Naive thymus-derived CD4-positive, alpha-beta T cell (primary cell): ENCODE measurements at places on chromosomes 12 and 14. TPM values are rescaled to one million over a fixed set of nuclear protein-coding genes. Genes with fewer than 3 reads are reported as not detected.

GRCh38 chr12:116538076-116538591 is 21.0 kb upstream of the MAP1LC3B2 start:
- no peak for DNase-seq

- DNase-seq: no peak
Observed at GRCh38 chr14:68660495-68660894, 132.4 kb downstream of the ZFP36L1 start.

- DNase-seq: no peak
Observed at GRCh38 chr12:124536641-124537040, 30.8 kb downstream of the NCOR2 start.

DNA sequence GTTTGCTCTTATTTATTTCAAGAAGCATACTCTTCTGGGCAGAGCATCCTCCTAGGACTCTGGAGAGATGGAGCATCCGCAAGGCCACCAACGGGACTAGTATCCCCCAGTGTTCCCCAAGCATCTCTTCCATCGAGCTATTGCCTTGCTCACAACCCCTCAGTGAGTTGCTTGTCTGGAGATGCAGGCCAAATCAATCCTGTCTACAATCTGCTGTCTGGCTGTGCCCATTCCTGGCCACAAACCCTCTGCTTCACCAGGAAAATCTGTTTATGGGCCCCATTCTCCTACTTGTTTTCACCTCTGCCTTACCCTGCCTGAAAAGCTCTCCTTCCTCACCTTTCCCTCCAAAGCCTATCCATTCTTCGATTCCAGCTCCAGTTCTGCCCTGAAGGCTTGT is 219.2 kb downstream of the CACNA1C start:
- DNase-seq: no peak

DNA sequence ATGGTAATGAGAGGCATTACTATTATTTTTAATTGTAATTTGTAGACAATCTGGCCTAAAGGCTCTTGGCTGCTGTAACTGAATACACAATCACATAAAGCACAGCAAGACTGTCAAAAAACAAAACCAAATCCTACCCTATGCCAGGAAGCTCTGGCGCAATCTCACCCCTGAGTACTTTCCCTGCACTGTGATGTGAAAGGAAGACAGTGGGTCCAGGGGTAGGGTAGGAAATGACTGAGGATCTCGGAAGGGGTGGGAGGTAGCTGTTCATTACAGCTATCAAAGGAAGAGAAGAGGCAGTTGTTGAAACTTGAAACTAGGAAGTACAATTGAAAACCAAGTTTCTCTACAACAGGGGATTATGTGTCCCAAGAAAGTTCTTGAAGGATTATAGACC is 202.8 kb downstream of the ANO2 start:
- DNase-seq: no peak

GRCh38 chr12:47244835-47245234 is 165.1 kb upstream of the AMIGO2 start:
- no peak for DNase-seq

GRCh38 chr12:83161456-83161855 is 474.8 kb downstream of the TMTC2 start:
- no peak for DNase-seq

- no peak for DNase-seq
Observed at GRCh38 chr12:14691560-14691959, 4.8 kb downstream of the GUCY2C start.

DNA sequence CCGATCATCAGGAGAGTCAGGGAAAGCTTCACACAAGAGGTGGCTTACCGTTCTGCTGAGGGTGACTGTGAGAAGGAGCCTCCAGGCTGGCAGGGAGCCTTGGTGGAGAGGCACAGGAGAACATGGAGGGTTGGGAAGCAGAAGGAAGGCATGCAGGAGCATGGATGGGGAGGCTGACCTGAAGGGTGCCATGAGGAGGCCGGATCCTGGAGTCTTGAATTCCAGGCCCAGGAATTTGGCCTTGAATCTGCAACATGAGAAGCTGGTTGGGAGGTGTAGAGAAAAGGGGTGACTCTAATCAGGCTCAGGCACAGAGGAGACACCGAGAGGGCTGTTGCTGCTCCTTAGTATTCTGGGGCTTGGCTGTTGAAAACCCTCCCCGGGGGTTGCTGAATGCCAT is 130.2 kb downstream of the PELI2 start:
- no peak for DNase-seq

GRCh38 chr14:84555493-84555892 is 974.5 kb upstream of the FLRT2 start:
- DNase-seq: no peak

GRCh38 chr14:31190717-31191263 is 16.8 kb downstream of the HECTD1 start:
- no peak for DNase-seq

KRT86 gene
- not detected for polyA plus RNA-seq
